ENCODE measurements at places on chromosomes 6 and 20.

GRCh38 chr20:16828666-16829305 lies 80.6 kb downstream of the OTOR start:
- DNase-seq = no peak

GRCh38 chr20:46356195-46357029 lies 48.1 kb upstream of the CDH22 start:
- no peak for DNase-seq

DNA sequence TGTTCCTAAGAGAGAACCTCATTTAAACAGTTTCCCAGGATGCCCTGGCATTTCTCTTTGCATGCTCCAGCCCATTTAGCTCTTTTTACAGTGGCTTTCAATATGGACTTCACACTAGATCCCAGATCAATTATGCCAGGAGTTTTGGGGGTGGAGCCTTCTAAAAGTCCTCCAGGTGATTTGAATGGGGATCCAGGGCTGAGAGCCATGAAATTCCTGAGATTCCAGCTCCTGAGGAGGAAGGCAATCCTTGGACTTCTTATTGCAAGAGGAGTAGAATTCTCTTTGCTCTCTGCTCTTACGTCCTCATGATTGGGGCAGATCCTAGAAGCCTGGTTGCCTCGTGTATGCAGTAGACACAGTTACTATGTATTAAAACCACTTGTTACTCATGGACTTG lies 184.2 kb downstream of the DHX35 start:
- DNase-seq = no peak

- no peak for DNase-seq
Measured at GRCh38 chr6:33301877-33302276, 3.1 kb upstream of the RGL2 start.

DNA sequence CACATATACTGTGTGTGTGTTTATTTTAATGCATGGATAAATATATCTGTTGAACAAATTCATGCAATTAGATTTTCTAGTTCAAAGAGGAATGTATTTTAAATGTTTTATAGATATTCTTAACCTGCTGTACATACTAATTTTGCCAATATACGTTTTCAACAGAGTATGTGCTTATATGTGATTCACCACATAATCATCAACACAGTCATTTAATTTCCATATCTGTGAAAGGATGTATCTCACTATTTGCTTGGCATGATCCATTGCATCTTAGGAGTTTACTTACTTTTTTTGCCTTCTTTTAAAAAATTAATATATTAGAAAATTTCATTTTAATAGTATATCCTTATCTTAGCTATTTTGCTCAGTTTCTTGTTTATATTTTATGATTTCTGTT lies 902.3 kb upstream of the CITED2 start:
- DNase-seq = no peak

GRCh38 chr6:170163405-170164170 lies 127.3 kb downstream of the DLL1 start:
- DNase-seq = no peak
